ENCODE measurements at places on chromosomes 3 and 15.

DNA sequence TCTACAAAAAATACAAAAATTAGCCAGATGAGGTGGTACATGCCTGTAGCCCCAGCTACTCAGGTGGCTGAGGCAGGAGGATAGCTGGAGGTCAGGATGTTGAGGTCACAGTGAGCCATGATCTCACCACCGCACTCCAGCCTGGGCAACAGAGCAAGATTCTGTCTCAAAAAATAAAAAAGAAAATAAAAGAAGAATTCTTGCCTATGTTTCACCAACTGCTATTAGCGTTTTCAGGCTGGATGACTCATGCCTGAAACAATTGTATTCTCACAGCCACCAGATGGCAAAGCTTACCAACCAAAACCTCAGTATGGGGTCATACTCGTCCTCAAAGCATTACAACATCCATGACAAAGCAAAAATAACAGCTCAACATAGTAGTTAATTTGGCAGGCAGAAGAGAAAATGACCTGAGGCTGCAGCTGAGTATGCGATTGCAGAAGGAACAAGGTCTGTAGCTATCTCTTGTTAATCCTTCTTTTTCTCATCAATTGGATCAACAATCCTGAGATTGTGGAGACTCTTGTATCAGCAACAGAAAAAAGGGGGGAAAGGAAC, 52.2 kb downstream of the TP53BP1 start:
- DNase-seq: peak; percentile 56

- no peak for DNase-seq
Observed at GRCh38 chr3:191901741-191902140, 440.8 kb downstream of the PYDC2 start.

DNA sequence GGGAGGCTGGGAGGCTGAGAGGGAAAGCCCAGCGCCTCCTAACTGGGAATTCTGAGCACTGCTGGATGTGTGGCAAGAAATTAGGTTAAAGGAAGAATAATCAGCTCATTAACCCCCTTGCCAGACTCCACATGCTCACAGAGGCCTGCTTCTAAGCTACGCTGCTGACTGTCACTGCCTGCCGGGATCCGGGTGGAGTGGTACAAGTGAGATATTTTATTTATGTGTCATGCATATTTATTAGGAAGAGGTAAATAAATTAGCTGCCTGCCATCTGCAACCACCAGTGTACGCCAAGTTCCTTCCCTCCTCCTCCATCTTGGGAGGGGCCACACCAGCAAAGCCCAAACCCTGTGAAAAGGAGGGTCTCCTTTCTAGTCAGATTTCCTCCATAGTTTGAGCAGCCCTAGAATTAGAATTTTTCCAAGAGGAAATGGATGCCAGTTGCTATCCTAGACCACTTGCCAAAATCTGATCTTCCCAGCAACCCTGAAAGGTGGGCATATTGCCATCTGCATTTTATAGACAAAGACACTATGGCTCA, 43.5 kb upstream of the GRIP2 start:
- DNase-seq: no peak

GRCh38 chr15:74547616-74548015, 6.6 kb downstream of the ARID3B start:
- no peak for DNase-seq

- no peak for DNase-seq
Observed at GRCh38 chr3:157551961-157552360, 48.7 kb upstream of the VEPH1 start.

DNA sequence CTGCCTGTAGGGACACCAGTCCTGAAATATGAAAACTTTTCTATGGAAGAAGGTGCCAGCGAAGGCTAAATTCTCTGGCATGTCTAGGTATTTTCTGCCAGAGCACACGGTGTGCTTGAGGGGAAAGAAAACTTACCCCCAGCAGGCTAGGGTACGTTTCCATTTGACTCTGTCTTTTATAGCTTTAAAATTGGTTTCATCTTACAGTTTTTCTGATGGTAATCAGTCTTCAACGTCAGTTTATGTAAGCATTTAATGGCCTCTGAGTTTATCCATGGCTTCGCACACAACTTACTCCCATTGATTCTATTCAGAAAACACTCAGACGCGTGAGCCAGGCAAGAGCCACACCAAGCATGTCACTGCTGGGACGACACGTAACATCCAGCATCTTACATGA, 249.7 kb downstream of the ADAMTS17 start:
- no peak for DNase-seq

DNA sequence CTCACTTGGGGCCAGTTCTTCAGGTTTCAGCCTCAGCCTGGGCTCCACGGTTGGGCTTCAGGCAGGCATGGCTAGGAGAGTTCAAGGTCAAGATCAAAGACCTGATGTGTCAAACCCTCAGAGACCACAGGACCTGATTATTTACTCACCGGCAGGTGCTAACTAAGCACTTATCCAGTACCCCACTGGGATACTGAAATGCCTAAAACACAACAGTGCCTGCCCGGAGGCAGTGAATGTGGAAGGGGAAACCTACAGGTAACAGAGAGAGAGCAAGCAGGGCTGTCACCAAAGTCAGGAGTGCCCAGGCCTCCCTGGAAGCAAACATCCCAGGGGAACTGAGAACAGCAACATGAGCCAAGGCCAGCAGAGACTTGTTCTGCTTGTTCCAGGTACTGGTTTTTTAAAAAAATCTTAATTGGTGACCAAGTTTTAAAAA, 6.7 kb downstream of the IDH2 start:
- DNase-seq: peak; percentile 31

GRCh38 chr3:99934975-99935797, 117.5 kb downstream of the CMSS1 start:
- DNase-seq: no peak

- no peak for DNase-seq
Observed at GRCh38 chr15:94857466-94857865, 626.1 kb downstream of the MCTP2 start.
